ENCODE measurements at places on chromosomes 7 and 10.

GRCh38 chr7:43888993-43889945 lies 17.1 kb downstream of the URGCP start:
- DNase-seq = no peak

DNA sequence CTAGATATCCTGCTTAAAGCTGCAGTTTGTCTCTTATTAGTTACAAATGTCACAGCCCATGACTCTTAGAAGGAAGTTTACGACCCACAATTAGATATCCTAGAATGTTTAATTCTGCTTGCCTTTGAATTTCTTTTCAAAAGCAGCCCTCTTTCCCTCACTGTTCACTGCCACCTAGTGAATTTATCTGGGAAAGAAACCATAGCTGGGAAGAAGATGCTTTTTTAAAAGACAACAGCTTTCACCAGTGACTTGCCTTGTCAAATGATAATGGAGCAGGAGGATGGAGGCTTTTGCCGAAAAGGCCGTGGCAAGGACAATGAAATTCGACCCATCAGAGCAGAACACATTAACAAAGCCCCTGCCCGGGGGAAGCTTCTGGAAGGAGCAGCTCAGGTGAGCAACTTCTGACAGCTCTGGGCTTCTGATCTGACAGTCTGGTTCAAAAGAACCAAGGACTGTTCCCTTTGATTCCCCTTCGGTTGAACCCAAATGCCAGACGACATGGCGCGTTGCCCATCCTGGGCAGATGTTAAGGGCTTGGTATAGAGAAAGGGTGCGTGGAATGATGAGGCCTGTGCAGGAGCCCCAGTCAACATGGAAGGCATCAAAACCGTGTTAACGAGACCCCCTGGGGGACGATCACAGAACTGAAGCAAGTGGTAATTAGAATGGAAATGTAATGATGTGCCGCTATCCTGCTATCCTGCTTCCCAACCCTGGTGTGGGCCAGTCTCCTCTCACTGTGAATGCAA lies 236.8 kb downstream of the FRMD4A start:
- no peak for DNase-seq

DNA sequence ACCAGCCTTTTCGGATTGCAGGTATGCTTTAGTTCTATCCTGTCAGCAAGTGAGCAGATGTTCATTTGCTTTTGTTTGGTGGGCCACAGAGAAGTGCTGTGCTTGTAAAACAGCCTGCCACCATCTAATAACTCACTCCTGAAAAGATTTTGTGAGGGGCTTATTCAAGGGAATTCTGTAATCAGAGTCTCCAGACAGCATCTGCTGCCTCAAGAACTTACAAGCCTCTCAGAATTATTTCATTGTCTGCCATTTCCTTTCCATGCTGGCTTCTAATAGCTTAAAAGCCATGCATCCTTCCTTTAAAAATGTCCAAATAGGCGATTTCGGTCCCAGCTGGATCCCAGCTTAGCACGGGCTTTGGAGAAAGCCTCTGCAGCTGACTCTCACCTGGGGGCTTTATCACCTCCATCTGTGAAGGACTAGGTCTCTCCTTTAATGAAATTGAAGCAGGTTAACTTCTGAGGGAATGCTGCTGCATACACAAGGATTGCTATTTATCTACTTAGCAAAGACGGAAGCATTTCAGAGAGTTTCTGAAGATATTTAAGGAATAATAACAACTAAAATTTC lies 48.0 kb downstream of the MALRD1 start:
- DNase-seq = no peak

GRCh38 chr7:46954181-46954580 lies 627.7 kb downstream of the TNS3 start:
- DNase-seq = no peak

DNA sequence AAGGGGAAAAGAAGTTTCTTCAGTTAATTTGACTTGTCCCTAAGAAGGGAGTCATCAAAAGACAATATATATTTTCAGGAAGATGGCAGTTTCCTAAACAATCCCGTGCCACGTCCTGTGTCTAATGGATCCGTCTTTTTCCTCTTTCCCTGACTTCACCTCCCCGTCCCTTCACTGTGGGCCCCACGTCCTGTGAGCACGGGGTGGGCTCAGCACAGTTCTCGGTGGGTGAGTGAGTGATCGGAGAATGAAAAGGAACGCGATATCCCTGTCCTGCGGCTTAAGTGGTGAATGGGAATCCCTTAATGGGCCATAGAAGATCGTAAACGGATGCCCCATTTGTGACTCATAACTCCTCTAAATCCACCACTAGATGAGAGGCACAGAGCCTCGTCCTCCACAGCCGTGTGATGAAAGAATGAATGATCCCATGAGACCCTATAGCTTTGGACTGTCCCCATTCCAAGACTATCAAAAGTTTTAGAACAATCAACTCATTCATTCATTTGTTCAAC lies 63.5 kb upstream of the PITRM1 start:
- no peak for DNase-seq

DNA sequence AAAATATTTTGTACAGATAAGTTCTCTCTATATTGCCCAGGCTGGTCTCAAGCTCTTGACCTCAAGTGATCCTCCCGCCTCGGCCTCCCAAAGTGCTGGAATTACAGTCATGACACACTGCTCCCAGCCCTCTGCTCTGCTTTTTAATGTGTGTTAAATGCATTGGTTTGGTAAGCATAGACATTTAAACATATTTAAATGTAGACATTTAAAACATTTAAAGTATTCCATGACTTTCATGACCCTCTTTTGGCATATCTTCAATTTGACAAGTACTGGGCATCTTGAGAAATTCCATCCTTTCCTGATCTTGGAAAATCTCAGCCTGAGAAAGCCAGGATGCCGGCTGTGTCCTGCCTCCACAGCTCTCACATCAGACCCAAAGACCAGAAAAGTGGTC lies 5.2 kb upstream of the SAR1A start:
- no peak for DNase-seq

- no peak for DNase-seq
These were observed 270.9 kb downstream of the GLRX3 start for GRCh38 chr10:130407052-130407451.

GRCh38 chr7:17325364-17325763 lies 26.9 kb downstream of the AHR start:
- DNase-seq = no peak

GRCh38 chr10:23755556-23755955 lies 316.7 kb downstream of the OTUD1 start:
- no peak for DNase-seq

GRCh38 chr7:5827755-5828154 lies 46.3 kb upstream of the RNF216 start:
- no peak for DNase-seq

- DNase-seq = no peak
These were observed 43.8 kb downstream of the DPCD start for GRCh38 chr10:101631821-101632475.

GRCh38 chr10:70222340-70222794 lies 10.9 kb downstream of the PPA1 start:
- DNase-seq = no peak

DNA sequence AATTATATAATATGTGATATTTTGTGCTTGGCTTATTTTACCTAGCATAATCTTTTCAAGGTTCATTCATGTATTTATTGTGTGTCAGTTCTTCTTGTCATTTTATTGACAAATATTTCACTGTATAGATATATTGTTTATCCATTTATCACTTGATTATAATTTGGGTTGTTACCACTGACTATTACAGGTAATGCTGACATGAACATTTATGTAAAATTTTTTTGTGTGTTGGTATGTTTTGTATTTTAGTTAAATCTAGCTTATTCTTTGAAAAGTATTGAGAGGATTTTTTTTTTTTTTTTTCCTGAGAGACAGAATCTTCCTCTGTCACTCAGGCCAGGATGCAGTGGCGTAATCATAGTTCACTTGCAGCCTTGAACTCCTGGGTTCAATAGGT lies 107.7 kb downstream of the MAPK8 start:
- no peak for DNase-seq

- no peak for DNase-seq
These were observed 153.0 kb downstream of the GNAI1 start for GRCh38 chr7:80287400-80288174.

DNA sequence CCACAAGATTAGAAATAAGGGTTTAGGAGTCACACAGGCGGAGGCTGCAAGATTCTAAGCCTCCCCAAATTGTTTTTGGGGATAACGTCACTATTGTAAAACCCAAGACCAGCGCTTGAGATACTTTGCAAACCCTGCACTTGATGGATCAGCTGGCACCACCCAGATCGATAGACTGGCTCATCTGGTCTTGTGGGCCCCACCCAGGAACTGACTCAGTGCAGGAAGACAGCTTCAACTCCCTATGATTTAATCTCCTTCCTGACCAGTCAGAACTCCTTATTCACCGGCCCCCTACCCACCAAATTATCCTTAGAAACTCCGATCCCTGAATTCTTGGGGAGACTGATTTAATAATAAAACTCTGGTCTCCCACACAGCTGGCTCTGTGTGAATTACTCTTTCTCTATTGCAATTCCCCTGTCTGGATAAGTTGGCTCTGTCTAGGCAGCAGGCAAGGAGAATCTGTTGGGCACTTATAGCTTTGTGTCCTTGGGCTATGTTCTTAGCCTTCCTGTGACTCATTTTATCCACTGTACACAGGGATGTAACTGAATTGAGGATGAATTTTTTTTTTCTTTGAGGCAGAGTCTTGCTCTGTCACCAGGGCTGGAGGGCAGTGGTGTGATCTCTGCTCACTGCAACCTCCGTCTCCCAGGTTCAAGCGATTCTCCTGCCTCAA lies 64.4 kb upstream of the CARD11 start:
- DNase-seq = no peak

- DNase-seq = no peak
These were observed 597.8 kb upstream of the MGMT start for GRCh38 chr10:128869101-128869749.

DNA sequence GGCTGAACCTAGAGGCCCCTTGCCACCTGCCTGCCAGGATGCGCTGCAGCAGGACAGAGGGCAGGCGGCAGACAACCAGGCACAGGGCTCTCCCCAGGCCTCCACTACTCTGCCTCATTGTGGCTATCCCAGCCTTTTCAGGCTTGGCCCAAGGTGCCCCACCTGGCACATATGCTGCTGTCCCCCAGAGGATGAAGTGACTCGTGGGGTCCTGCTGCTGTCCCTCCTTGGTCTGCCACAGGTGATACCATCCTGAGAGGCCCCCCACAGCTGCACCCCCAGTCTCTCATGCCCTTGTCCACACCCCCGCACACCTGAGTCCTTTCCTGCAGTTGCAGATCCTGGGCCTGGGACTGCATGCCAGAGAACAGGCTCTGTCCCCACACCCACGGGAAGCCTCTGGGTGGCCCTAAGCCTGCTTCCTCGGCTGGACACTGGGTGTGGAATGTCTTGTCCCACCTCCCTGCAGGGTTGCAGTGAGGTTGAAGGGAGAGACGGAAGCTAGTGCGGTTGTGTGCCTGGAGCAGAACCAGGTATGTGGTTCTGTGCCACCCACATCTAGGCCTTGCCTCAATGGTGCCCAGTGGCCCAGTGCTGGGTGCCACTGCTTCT lies 55.3 kb downstream of the RASGEF1A start:
- no peak for DNase-seq

DNA sequence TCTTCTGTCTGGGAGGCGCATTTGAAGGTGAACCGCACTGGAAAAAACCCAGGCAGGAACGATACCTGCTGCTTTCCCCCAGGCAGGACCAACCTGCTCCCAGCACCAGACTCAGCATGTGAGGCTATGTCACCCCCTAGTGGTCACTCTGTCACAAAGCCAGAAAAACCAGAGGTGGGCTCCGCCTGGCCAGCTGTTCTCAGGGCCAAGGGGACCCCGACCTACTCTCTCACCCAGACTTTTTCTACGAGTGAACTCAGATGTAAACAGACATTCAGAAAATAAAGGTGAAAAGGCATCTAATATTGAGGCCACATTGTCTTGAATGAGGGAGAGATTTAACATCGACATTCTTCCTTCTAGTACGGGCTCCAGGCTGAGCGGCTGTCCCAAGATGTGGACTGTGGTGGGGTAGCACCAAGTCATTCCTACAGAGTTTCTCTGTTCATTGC lies 117.3 kb downstream of the PRKAG2 start:
- no peak for DNase-seq

DNA sequence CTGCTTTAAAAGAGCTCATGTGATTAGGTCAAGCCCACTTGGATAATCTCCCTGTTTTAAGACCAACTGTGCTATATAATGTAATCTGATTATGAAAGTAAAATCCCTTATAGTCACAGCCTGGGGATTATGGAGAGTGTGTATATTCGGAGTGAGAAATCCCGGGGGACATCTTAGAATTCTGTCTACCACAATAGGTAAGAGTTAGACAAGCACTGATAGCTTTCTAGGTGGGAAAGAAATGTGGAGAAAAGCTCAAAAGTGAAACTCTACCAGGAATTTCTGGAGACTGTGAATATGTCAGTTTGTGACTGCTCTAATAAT lies 2.9 kb upstream of the VCL start:
- DNase-seq = no peak

DNA sequence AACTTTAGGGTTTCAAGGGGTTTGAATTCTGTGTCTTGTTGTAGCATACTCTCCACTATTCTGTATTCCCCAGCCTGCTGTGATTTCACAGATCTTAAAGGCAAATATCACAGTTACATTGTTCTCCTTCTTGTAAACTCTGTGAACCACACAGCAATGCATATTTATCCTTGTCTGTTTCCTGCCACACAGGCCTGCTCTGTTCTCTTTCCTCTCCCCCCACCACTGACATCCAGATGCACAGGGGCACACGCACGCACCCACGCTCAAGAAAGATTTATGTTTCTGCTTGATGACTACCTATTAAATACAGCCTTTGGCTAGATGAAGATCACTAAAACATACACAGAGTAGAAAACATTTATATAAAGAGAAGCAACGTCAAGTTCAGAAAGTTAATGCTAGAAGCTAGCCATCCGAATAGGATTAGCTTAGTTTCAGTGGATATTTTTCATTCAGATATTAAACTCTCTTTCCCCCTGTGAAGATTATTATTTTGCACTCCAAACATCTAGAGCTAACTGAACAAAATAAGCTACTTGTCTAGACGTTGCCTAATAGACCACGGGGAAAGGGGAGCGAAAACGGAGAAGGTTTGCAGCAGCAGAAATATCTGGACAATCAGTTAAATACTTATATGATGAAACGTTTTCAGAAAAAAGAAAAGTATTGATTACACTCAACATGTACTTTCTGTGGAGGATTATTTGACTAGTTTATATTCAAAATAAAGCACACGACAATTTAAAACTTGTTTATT lies 193.1 kb upstream of the SEMA3C start:
- DNase-seq = no peak

GRCh38 chr10:114526504-114527238 lies 122.4 kb upstream of the AFAP1L2 start:
- peak; percentile 79 for DNase-seq

- DNase-seq = no peak
These were observed 18.5 kb downstream of the CNNM1 start for GRCh38 chr10:99347672-99348071.

GRCh38 chr7:35359423-35359822 lies 105.5 kb upstream of the TBX20 start:
- DNase-seq = no peak

- no peak for DNase-seq
These were observed 85.5 kb upstream of the LRRC4 start for GRCh38 chr7:128116740-128117139.

DNA sequence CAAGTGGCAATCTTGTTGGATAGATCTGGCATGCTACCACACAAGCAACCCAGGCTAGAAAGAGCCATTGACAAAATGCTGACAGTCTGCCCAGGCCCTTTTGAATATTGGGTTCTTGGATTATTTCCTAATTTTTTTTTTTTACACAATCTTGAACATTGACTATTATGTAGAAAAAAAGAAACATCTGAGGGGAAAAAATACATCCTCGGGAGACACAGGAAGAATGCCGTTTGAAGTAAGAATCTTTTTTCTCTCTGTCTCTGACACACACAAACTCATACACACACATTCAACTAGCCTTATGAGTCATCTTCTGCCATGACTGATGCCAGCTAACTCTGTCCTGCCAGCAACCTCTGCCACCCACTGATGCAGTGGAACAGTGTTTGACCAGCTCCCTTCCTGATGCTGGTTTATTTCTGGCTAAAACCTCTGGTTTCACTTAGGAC lies 47.2 kb downstream of the SORBS1 start:
- DNase-seq = no peak

Measured in stimulated activated CD8-positive, alpha-beta memory T cell treated with anti-CD3 and anti-CD28 coated beads, Interleukin-4, amount 100 ng/mL, for 24 hours (primary cell).